ENCODE measurements at places on chromosomes 3 and 15.

- no peak for DNase-seq
These were observed 403.5 kb downstream of the SHQ1 start for GRCh38 chr3:72444656-72445223.

- no peak for DNase-seq
These were observed 6.9 kb downstream of the ISL2 start for GRCh38 chr15:76343313-76343996.

DNA sequence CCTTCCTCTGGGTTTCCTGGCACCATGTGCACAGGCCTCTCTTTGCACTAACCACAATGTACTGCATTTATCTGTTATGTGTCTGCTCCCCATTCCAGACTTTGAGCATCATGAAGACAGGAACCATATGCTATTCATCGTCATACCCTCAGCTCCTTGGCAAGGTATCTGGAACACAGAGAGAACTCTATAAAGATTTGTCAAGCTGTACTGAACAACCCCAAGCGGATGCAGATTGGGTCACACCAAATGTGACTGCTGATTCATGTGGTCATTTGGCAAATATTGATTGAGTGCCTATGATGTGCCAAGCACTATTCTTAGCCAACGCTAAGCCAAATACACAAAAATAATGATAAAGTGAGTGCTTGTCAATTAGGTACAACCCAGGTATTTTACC is 7.5 kb upstream of the MEGF11 start:
- DNase-seq = no peak

DNA sequence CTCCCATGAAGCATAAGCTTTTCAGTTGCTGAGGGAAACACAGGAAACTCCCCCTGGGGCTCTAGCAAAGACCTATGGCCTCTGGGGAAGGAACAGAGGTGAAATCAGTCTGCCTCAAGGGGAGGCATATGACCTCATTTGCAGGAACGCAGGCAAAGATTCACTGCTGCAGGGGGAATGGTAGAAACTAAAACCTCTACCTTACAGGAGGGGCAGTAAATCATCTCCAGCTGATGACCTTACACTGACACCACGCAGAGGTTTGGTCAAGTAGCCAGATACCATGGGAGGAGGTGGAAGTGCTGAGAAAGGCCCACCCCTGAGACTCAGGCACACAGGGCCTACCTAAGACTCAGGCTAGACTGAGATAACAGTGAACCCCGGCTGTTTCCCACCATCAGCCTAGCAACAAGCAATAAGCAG is 81.1 kb downstream of the RAD18 start:
- no peak for DNase-seq

DNA sequence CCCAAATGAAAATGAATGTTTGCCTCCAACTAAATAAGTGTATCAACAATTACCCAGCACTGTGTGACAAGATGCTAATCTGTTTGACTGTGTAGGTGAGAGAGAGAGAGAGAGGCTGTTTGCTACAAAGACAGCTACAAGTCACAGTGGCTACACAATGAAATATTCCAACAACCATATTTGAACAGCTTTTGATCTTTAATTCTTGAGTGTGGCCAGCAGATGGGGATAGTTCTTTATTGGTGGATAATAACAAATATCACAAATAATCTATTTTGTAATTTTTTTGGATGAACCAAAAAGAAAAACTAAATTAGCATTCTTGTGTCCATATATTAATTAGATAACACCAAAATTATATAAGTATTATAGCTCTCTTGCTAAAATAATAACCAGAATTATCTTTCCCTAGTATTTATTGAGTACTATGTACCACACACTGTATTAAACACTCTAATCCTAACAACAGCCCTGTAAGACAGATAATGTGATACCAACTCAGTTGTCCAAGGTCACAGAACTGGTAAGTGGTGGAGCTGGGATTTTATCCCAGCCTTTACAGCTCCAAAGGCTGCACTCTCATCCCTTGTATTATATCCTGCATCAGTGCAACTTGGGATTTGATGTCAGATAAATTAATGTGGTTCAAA is 61.9 kb upstream of the C3orf80 start:
- no peak for DNase-seq

DNA sequence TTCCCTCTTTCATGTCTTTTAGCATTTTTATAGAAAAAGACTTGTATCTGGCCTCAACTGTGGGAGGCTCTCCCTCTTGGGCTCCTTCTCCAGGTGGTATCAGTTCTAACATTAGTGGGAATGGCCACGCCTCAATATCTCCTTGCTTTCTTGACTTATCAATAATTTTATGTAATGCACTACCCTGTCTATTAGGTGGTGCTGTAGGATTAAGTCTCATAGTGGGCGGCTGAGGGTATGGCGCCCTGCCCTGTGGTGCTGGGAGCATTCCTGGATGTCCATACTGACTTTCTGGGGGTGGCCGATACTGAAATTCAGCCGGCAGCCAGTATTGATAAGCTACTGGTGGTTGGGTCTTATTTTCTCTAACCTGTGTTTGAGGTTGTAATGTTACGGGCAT is 8.7 kb upstream of the RPUSD3 start:
- DNase-seq = no peak

DNA sequence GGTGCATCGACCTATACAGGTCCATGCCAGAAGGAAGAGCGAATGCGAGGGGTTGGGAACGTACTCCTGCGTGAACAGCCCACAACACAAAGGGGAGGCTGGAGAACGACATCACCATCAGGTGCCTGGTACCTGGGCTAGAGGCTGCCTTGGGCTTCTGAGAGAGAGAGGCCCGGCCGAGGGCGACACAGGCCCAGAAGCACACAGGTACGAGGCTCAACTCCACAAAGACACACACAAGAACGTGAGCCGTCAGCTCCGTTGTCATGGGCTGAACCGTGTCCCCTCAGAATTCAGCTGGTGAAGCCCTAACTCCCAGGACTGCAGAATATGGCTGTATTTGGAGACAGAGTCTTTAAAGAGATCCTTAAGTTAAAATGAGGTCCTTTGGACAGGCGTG is 134.3 kb downstream of the ATP10A start:
- DNase-seq = no peak

DNA sequence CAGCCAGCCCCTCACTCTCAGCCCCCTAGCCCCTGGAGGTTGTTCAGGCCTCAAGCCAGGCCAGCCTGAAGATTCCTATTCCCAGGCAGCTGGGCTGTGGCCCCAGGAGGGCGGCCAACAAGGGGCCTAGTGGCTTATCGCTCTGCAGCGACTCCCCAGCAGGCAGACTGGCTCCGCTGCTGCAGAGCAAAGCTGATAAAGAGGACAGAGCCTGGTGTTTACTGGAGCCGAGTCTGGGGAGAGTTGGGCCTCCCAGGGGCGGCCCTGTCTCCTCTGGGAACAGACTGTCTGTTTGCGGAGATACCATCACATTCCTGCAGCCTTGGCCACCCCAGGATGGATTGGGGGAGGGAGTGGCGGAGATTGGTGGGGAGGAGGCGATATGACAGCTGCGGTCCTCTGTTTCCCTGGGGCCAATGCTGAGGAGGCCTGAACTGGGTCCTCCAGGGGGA is 22.4 kb upstream of the SMAD6 start:
- no peak for DNase-seq

GRCh38 chr3:134211797-134212196 is 38.9 kb downstream of the RYK start:
- no peak for DNase-seq

DNA sequence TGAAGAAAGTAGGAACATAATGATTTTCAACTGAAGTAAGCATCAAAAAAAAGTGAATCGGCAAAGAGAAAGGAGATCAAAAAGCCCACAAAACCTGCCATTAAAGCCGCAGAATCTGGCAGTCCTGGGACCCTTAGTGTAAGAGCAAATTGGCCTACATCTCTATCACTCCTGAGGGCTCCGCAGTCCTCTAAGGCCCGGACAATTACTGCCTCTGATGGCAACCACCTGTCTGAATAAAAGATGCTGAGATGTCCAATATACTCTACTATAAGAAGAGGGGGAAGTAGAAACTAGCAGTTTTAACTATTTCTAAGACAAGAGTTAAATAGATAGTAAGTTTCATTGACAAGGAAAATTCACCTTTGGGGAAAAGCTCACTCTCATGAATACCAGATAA is 20.3 kb downstream of the WDR72 start:
- DNase-seq = no peak

GRCh38 chr3:189572249-189572648 is 58.9 kb upstream of the TP63 start:
- no peak for DNase-seq

DNA sequence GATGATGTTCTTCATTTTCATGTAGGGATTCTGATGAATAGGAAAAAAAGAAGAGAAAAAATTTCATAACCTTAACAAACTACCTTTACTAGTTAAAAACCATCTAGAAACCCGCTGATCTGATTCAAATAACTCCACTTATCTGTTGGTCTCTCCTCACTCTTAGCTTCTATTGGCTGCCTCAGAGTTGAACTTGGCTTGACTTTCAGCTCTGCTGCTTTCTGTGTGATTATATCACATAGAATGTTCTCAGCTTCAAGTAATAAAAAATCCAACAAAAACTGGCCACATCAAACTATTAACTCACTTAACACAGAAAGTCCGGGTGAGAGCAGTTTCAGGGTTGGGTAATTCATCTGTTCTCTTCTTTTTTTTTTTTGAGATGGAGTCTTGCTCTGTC is 126.8 kb upstream of the RASGRP1 start:
- DNase-seq = no peak

- no peak for DNase-seq
These were observed 28.6 kb upstream of the SPATA12 start for GRCh38 chr3:57031631-57032541.

GRCh38 chr3:149964291-149964690 is 6.4 kb downstream of the PFN2 start:
- DNase-seq = no peak

DNA sequence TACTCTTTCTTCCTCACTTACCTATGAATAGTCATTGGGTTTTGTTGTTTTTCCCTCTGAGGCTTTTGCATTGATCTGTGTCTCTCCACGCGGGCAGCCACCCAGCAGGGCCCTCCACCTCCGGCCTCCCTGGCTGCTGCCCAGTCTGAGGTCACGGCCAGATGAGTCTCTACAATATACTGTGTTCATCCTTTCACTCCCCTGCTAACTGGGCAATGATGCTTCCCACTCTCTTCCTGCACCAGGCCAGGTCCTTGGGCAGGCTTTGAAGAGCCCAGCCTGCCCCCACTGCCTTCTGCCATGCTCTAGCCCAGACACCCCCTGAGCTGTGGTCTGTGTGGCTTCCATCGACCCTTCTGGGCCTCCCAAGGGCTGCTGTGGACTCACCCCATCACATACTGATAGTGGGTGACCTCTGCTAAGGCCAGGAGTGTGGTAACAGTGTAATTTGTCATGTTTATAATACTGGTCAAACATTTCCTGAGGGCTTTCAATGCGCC is 18.0 kb downstream of the PDIA5 start:
- DNase-seq = no peak

DNA sequence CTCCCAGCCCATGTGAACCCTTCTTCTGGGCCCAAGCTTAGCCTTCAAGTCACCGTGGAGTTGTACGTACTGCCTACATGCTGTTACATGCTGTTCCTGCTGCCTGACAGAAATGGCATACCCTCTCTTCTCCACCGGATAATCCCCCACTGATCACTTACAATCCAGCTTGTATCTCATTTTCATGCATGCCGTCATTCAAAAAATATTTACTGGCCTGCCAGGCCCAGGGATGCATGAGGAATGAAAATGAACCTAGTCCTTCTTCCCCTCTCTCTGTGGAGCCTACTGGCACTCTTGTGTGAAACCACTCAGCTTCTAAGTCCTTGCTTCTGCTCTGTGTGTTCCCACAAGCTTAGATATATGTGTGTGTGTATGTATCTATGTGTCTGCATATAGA is 60.6 kb downstream of the WNT5A start:
- no peak for DNase-seq

DNA sequence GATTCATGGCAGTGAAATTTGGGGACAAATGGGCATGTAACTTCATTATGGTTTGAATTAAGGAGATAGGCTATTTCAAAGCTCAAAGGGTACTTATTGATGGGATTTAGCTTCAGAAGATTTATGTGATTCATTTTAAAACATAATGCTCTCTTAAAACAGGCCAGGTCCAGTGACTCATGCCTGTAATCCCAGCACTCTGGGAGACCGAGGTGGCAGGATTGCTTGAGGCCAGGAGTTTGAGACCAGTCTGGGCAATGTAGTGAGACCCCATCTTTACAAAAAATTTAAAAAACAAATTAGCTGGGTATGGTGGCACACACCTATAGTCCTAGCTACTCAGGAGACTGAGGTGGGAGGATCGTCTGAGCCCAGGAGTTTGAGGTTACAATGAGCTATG is 11.5 kb downstream of the THAP10 start:
- no peak for DNase-seq

GRCh38 chr3:17967953-17968607 is 225.6 kb upstream of the TBC1D5 start:
- no peak for DNase-seq

DNA sequence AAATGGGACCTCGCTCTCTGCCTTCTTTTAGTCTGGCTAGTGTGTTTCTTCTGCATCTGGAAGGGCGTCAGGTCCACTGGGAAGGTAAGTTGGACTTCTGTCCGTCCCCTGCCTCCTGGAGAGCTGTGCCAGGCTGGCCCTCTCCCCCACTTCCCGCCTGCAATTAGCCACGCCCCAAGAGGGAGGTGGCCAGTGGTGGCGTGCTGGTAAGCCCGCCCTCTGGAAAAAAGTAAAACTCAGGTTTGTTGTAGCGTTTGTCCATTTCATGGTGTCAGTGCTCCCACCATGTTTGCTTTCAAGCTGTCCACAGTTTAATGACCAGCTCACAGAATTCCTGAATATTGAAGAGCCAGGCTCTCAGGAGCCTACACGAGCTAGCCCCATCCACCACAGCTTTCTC is 55.6 kb downstream of the SLC6A6 start:
- DNase-seq = no peak

DNA sequence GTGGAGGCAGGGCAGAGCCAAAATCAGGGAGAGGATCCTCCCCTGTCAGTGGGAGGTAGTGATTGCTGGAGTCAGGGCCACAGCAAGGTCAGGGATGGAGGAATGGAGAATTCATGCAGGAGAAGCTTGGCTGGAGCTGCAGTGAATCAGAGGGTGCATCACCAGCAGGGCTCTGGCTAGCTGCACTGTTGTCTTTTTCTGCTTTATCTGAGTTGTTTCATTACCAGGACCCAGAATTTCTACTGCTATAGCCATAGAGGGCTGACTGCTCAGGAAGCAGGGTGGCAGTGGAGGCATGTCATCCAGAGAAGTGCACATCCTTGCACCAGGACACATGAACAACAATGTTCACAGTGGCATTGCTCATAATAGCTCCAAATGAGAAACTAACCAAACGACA is 113.5 kb upstream of the GALNT15 start:
- no peak for DNase-seq

DNA sequence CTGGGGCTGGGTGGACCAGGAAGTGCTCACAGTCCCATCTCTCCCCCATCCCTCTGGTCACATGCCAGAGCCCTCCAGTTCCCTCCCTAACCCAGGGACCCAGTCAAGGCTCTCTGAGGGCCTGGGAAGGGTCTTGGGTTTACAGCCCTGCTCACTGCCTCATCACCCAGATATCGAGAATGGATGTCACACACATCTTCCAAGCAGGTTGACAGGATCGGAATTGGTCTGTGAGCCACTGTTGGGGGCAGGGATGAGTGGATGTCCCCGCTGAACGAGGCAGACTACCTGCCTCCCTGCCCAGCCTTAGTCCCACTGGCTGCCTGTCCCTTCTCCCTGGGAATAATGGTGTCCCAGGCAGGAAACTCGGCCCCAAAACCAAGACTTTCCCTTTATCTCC is 20.0 kb upstream of the GOLGA6C start:
- DNase-seq = no peak

Data from T-helper 2 cell treated with Interferon-gamma antibody and Interleukin-4, amounts not matched to agents 5 μg/mL and 100 μg/mL, for 36 hours (primary cell).